Stimulated activated naive CD8-positive, alpha-beta T cell treated with anti-CD3 and anti-CD28 coated beads, Interleukin-15, amount 100 ng/mL, for 72 hours (primary cell): ENCODE measurements at places on chromosomes 3 and 15.

DNA sequence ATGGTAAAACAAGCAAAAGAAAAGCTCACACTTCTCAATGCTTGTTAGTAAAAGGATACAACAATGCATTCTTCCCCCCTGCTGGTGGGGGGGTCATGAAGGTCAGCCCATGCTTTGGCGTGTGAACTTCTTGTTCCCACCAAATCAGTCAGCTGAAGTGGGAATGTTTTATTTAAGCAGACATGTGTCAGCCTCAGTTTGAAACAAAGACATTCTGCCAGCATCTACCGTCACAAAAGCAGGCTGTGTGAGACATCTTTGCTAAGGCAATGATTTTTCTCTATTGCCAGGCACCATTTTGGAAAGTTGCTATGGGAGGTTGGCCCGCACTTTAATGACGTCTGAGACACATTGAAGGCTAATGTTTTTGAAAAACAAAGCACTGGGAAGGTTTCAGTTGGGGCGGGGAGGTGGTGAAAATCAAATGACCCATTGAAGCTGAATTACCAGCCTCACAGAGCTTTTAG lies 206.6 kb downstream of the TLE3 start:
- DNase-seq: no peak

GRCh38 chr3:178795349-178795748 lies 259.1 kb downstream of the KCNMB2 start:
- no peak for DNase-seq

DNA sequence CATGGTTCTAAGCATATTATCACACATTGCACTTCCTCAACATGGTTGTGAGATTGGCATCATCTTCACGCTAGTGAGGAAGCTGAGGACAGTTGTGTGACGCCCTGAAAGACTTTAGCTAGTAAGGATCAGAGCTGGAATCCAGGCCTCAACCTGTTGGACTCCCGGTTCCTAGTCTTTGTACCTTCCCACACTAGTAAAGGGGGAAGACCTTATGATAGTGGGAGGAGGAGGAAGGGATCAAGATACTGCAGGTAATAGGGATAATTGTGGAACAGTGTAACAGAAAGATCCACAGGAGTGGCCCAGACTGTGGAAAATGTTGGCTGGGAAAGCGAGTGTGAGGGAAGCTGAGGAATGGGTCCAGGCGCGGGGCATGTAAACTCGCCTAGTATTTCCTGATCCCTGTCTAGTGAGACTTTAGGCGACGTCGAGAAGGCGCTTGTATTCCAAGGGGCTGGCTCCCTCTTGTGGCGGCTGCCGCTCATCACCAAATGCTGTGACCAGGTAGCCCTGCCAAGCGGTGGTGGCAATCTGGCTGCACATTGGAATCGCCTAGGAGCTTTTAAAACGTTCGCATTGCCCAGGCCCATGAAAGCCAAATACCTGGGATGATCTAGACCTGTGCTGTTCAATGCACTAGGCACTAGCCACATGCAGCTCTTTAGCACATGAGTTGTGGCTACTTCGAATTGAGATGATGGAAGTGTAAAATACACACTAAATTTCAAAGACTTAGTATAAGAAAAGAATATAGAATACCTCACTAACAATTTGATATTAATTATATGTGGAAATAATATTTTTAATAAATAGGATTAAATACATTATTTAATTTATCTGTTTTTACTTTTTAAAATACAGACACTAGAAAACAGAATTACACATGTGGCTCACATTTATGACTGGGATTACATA lies 38.8 kb upstream of the CLDN18 start:
- DNase-seq: peak; percentile 53

DNA sequence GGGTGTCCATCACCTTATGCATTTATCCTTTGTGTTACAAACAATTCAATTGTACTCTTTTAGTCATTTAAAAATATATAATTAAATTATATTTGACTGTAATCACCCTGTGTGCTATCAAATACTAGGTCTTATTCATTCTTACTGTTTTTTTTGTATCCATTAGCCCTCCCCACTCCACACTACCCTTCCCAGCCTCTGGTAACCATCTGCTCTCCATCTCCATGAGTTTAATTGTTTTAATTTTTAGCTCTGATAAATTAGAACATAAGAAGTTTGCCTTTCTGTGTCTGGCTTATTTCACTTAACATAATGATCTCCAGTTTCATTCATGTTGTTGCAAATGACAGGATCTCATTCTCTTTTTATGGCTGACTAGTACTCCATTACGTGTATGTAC lies 16.8 kb downstream of the C3orf20 start:
- DNase-seq: no peak

- no peak for DNase-seq
These were observed 162.4 kb upstream of the CGNL1 start for GRCh38 chr15:57213862-57214261.

- no peak for DNase-seq
These were observed 16.9 kb downstream of the STIMATE start for GRCh38 chr3:52880474-52880873.

GRCh38 chr3:175763948-175764347 lies 904.8 kb downstream of the NAALADL2 start:
- DNase-seq: no peak

DNA sequence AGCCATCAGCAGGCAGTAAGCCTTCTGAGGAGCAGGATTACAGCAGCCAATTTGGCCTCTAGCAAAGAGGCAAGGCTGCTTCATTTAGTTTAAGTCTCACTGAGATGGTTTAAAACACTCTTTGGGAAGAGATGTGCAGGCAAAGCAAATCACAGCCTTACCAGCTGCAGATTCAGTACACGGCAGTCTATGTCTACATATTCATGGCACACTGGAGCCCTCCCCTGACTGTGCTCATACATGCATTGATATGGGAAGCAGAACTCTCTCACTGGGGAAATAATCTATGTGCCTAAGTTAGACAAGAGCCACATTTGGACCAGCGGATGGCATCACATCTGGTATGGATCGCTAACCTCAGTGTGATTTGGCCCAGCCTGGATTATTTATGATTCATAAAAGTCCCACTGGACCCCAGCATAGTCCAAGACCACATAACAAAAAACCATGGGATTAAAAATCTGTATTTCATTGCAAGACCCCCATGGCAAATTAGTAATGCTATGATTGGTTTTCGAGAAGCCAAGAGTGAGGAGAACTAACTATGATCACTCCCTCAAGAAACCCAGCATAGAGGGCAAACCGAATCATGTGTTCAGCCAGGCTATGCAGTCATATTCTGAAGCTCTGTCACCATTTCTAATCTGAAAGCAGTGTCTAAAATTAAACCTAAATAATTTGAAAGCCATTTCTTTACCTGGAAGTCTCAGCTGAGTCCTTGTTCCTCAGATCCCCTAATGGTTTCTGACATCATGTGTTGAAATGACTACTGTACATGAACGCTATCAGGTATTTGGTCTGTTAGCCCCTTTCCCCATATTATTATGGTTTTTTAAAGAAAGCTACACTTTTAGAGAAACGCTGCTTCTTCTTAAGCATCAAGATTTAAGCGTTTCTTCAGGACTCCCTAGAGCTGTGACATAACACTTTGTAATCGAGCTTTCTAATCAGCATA lies 1.2 kb downstream of the PRICKLE2 start:
- no peak for DNase-seq

GRCh38 chr15:50786871-50787270 lies 21.4 kb upstream of the SPPL2A start:
- DNase-seq: no peak

- no peak for DNase-seq
These were observed 125.1 kb upstream of the STT3B start for GRCh38 chr3:31407665-31408064.

GRCh38 chr3:30598668-30599545 lies 7.5 kb upstream of the TGFBR2 start:
- no peak for DNase-seq

- DNase-seq: no peak
These were observed 104.6 kb upstream of the KLF13 start for GRCh38 chr15:31221936-31222515.

- no peak for DNase-seq
These were observed 19.1 kb downstream of the CRABP1 start for GRCh38 chr15:78359041-78359808.

DNA sequence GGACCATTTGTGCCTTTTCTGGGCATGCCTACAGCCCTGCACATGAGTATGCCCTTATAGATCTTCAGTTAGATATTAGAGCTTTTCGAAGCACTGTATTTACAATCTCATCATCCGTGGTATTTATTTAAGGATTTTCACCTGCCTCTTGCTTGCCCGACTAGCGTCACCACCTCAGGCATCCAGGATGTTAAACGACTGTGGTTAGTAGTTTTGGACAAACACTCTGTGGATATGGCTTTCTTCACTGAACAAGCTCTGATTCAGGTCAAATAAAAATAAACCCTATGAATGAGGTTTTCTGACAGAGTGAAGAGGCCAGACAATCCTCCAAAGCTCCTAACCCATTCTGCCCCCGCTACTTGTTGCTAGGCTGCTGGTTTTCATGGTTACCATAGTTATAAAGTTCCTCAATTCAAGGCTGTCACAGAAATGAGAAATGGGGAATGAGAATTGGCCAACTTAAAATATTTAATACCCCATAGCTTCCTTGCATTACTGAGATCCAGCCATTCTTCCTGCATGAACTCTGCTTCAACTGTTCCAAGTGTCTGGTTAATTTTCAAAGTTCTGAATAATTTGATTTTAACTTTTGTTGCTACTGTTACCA lies 440.1 kb downstream of the GABRG3 start:
- DNase-seq: no peak

DNA sequence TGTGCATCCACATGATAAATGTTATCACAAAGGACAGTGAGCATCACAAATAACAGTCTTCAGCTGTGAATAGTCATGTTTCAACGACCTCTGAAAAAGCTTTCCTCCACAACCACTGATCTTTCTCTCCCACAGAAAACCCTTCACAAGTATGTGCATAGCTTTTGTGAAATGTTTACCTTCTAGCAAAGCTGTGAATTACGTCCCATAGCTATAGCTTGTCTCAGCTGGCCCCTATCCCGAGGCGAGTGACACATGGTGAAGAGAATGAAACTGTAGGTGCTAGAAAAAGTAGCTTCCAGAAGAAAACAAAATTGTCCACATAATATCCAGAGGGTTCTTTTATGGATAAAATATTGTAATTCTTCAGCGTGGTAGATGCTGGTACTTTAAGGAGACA lies 182.0 kb downstream of the FGF12 start:
- no peak for DNase-seq

- DNase-seq: no peak
These were observed 139.8 kb downstream of the ATG7 start for GRCh38 chr3:11411956-11412355.

GRCh38 chr3:32814361-32814760 lies 3.4 kb upstream of the TRIM71 start:
- no peak for DNase-seq

- no peak for DNase-seq
These were observed 538.1 kb upstream of the TBL1XR1 start for GRCh38 chr3:177735431-177735830.

- no peak for DNase-seq
These were observed 168.1 kb downstream of the XXYLT1 start for GRCh38 chr3:195102609-195103467.

DNA sequence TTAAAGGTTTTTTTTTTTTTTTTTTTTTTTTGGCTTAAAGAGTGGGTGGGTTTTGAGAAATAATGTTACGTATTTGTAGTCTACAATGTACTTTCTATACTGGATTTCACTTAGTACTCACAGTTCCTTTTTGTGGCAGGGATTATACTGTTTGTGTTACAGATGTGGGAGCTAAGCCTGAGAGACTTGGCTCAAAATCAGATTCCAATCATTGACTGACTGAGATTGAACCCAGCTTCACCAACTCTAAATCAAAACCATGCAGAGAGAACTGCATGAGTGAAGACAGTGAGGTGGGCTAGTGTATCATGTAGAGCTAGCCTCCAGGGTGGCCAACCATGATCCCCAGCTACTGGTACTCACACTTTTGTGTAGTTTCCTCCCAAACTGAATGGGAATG lies 68.0 kb downstream of the TMEM108 start:
- no peak for DNase-seq

GRCh38 chr3:98733053-98733811 lies 29.9 kb upstream of the ST3GAL6 start:
- peak; percentile 18 for DNase-seq

DNA sequence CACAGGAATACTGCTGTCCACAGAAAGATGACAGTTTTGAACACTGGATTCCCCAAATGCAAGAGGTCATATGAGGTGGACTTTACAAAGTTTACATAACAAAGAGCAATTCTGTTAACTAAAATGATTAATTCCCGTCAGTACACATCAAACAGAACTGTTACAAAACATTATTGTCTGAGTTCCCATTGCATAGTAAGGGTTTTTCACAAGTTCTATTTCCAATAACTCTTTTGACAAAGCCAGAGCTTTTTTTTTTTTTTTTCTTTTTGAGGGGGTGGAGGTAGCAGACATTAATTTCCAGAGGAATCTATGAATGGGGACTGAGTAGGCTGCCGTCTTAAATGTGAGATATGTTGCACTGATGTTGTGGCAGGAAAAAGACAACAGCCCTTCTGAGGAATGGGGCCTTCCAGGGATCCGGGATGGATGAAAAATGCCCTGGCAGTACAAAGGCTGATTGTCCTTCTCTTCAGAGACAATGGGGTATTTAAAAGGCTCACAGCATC lies 178.1 kb upstream of the KBTBD8 start:
- no peak for DNase-seq

GRCh38 chr15:75036212-75036616 lies 12.8 kb downstream of the PPCDC start:
- DNase-seq: no peak

DNA sequence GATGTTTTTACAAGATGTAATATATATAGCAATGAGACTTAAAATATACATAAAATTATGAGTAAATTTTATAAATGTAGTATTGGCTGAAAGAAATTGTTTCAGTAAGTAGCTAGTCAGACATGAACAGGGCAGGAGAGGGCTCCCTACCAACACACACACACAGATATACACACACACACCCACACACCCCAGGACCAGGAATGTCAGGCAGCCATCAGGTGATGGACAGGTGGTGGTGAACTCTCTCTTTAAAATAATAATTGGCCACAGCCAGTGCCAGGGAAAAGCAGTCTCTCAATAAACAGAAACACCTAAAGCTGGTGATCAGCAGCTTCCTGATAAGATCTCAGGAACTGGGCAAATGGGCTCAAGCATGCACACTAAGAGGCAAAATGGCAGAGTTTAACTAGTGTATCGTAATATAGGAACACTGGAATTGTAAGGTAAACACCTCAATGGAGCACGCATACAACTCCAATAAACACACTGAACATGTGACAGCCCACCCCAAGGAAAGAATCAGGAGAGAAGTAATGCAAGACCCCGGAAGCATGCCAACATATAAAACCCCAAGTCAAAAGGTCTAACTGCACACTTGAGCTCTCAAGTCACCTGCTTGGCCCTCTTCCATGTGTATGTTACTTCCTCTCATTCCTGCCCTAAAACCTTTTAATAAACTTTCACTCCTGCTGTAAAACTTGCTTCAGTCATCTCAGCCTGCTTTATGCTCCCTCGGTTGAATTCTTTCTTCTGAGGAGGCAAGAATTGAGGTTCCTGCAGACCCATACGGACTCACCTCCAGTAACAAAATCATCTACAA lies 1034.1 kb upstream of the SEMA6D start:
- no peak for DNase-seq
